Activated CD4-positive, alpha-beta T cell treated with anti-CD3 and anti-CD28 coated beads, Interleukin-10, Interleukin-2, amounts not matched to agents 100 ng/mL and 50 ng/mL, durations not matched to agents 16 hours and 8 hours (primary cell): ENCODE measurements at places on chromosomes 7 and 10.

- DNase-seq: no peak
These were observed 42.7 kb downstream of the ZNF438 start for GRCh38 chr10:30988831-30989435.

GRCh38 chr7:117225536-117225935 lies 97.3 kb downstream of the WNT2 start:
- no peak for DNase-seq

DNA sequence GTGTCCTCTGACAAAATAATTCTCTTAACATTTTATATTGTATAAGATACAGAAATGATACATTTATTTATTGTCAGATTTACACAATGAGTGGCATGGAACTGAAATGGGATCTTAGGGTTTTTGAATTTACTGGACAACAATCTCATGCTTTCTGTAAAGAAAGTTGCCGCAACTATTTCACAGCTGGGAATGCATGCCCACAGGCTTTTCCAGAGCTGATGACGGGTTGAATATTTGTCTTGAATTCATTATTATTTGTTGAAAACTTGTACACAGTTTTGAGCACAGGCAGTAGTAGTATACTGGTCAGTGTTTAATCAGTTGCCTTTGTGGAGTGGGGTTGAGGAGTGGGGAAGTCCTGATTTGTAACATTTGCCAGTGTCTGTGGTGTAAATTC lies 20.5 kb upstream of the MRC1 start:
- no peak for DNase-seq

DNA sequence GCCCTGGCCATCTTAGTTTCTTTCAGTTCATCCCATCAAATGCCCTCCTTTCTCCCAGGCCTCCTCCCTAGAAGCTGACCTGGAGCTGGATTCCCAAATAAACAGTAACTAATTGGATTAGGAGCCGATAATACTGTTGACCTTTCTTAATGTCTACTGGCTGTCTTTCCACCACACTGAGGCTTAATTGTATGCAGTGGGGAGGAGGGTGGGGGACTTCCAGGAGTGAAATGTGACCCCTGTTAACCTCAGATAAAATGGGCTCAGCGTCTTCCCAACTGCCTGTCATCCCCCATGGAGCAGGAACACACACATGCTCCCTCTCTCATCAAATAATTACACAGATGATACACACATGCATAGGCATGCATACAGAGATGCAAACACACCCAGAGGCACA lies 53.7 kb upstream of the LBX1 start:
- DNase-seq: no peak

DNA sequence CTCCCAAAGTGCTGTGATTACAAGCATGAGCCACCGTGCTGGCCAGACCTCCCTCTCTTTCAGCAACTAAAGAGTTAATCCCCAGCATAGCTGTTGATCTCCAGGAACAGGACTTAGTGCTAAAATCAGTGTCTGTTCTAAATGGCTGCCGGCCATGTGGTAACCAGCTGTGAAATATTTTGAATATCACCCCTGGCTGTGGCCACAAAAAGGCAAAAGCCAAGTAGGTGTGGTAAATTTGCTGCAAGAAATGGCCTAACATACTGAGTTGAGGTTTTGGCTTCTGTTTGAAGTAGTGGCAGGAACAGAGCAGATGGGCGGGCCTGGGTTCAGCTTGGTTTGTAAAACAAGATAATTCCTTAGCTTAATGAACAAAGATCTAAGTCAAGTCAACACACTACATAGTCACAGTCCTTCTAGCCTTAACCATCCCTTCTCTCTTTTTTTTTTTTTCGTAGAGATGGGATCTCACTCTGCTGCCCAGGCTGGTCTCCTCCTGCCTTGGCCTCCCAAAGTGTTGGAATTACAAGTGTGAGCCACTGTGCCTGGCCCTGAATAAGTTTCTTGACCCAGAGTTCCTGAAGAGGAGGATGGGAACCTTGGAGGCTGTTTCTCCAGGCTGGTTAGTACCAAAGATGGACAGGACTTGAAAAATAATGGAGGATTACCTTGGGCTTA lies 22.7 kb upstream of the AGFG2 start:
- DNase-seq: peak; percentile 48

- no peak for DNase-seq
These were observed 95.3 kb upstream of the ADO start for GRCh38 chr10:62709200-62709599.

GRCh38 chr7:69364813-69365643 lies 233.2 kb upstream of the AUTS2 start:
- DNase-seq: no peak

GRCh38 chr10:22589851-22590514 lies 124.4 kb downstream of the PIP4K2A start:
- DNase-seq: no peak

DNA sequence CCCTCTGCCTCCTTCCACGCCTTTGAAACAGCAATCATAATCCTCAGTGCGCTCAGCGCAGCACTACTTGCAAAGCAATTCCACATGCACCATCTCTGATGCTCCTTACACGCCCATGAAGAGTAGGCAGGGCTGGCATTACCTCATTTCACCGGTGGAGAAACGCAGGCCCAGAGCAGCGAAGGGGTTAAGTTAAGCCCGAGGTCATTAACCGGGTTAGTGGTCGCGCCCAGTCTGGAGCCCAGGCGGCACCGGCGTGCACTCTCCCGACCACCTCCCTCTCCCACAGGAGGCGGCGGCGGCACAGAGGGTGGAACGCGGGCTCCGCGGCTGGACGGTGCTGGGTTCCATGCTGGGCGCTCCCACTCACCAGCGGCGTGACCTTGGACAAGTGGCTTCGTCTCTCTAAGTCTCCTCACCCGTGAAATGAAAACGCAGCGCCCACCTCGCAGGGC lies 515 bp downstream of the FASTK start:
- no peak for DNase-seq

- DNase-seq: no peak
These were observed 211.6 kb upstream of the SP8 start for GRCh38 chr7:20998309-20998708.

- no peak for DNase-seq
These were observed 129.4 kb downstream of the WDR11 start for GRCh38 chr10:120980279-120981255.

- DNase-seq: no peak
These were observed 219.5 kb downstream of the POLR1F start for GRCh38 chr7:19489162-19489820.

GRCh38 chr10:10642751-10643150 lies 374.9 kb upstream of the CELF2 start:
- no peak for DNase-seq

DNA sequence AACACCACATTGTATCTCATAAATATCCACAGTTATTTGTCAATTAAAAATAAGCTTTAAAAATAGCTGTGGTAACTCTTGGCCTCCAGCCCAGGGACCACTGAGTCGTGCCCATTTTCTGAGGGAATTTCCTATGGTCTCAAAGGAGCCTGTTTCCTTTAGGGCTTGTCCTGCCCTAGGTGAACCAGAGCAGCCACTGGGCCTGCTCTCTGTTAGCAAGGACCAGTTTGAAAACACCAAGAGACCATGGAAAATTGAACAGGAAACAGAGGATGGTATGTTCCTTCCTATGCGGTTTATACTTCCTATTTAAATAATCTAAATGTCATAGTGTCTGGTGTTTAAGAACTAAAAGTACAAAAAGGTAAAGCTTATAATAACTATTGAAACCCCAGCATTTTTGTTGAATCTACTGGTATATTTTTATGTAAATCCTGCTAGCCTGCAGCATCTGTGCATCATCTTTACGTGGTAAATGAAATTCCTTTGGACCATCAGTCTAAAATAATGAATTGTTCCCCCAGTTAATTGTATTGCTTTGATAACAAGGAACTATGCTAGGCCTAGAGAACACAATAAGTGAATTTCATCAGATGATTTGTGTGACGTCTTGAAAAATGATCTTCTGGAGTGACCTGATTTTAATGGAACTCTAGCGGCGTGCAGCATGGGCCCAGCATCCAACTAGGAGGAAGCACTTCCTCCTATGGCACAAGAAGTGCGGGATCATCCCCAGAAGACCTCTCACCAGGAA lies 333.7 kb downstream of the GFRA1 start:
- no peak for DNase-seq

DNA sequence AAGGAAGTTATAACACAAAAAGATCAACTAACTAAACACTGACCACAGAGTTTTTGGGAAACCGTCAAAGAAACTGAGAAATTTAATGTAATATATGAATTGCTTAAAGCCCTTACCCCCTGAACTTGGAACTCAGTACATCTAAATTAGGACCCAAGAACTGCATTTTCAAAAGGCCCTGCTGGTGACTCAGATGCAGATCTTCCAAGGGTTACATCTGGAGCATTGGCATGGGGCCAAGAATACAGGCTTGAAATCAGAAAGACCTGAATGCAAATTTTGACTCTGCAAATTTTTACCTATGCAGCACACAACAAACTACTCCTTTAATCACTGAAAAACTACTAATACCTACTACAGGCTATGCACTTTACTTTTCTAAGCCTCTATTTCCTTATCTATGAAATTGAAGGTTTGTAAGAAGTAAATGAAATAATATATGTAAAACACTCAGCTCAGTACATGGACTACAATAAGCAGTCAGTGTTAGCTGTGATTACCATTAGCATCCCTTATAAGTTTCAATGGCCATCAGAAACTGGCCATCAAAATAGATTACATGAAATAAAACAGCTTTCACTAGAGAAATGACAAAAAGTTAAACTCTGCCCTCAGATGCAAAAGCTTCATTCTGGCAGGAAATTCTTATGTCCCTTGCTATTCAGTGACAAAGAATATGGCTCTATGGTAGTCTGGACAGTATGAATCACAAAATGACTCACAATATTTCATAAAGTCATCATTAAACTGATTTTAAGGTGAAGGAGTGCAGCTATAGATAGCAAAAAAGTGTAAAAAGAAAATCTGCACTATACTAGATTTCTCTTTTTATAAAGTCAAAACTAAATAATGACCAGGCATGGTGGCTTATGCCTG lies 43.6 kb downstream of the NSUN6 start:
- no peak for DNase-seq

GRCh38 chr7:92843034-92843760 lies 6.8 kb upstream of the CDK6 start:
- no peak for DNase-seq

DNA sequence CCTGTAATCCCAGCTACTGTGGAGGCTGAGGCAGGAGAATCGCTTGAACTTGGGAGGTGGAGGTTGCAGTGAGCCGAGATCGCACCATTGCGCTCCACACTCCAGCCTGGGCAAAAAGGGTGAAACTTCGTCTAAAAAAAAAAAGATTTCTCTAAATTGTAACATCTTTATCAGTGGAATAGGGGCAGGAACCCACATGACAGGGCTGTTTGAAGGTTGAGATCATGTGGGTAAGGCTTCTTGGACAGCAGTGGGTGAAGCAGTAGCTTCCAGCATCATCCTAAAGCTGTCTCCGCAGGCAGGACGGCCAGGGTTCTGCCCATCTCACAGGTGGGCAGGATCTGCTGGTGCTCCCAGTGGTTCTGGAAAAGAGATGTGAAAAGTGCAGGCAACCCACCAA lies 37.9 kb upstream of the SEPHS1 start:
- no peak for DNase-seq

DNA sequence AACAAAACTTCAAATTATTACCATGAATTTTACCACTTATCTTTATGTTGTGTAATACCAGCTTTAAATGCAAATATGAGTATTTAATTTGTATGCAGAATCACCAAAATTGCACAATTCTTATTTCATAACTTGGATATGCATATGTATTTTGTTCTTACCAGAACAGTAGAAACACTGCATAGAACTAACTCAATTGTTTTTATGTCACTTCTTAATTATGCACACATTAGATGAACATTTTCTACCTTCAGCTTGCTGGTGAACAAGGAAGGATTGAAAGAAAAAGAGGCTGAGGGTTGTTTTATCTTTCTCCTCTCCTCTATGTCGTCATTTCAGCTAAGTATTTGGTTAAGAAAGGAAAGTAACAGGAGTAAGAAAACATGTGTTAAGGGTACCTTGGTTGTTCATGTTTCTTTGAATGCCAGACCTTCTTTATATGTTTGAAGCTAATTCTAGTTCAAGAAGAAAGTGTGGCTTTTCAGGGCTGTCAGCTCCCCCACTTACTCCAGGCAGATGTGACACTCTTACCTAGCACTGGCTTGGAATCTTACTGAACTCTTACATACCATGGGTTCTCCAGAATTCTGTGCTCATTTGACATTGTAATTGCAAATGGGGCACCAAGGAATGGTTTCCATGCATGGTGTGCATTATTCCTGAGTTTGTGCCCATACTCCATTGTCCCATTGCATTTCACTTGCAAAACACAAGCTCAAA lies 148.5 kb downstream of the TSPAN12 start:
- DNase-seq: no peak

DNA sequence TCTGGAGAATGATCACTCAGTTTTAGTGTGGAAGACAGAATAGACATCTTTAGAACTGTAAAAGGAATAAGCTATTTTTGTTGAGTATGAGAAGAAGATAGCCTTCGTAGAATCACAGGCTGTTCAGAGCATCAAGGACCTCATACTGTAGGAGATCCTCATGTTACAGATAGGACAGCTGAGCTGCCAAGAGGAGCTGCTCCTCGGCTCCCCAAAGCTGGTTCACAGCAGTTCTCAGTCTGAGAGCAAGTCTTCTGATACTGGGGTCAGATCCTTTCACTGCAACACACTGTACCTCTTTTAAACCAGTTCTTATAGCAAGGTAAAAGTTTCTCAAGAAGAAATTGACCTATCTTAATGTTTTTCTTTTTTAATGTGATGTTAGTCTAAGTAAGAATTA lies 17.1 kb downstream of the CCNY start:
- DNase-seq: no peak

- DNase-seq: no peak
These were observed 74.4 kb upstream of the SFMBT2 start for GRCh38 chr10:7485244-7485556.

DNA sequence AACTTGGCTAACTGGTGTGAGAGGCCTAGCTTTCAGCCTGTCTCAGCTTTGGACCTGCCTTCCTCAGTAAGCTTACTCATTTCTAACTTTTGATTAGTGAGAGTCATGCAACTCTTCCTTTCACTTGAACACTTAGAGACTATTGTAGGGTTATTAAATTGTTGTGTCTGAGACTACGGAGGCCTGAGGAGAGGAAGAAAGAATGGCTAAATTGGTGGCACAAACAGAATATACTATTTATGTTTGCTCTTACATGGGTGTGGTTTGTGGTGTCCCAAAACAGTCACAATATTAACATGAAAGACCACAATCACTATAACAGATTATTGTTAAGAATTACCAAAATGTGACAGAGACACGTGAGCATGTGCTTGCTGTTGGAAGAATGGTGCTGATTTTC lies 82.1 kb downstream of the TRIM24 start:
- peak; percentile 77 for DNase-seq

- no peak for DNase-seq
These were observed 102.0 kb upstream of the FAM20C start for GRCh38 chr7:90111-91063.

GRCh38 chr7:22618528-22618927 lies 108.5 kb upstream of the IL6 start:
- no peak for DNase-seq

GRCh38 chr10:31120392-31120791 lies 88.7 kb upstream of the ZNF438 start:
- DNase-seq: no peak

- no peak for DNase-seq
These were observed 147.3 kb downstream of the MGMT start for GRCh38 chr10:129614341-129614740.

GRCh38 chr7:39005036-39005435 lies 27.3 kb downstream of the POU6F2 start:
- DNase-seq: no peak
